Muscle of arm (tissue), 14 donors: ENCODE measurements at places on chromosomes 6 and 20.

GRCh38 chr6:14555804-14556203, 438.2 kb downstream of the CD83 start:
- no peak for DNase-seq

- peak; percentile 61 for DNase-seq
Measured at GRCh38 chr6:24836109-24836508, 37.4 kb upstream of the ARMH2 start.

DNA sequence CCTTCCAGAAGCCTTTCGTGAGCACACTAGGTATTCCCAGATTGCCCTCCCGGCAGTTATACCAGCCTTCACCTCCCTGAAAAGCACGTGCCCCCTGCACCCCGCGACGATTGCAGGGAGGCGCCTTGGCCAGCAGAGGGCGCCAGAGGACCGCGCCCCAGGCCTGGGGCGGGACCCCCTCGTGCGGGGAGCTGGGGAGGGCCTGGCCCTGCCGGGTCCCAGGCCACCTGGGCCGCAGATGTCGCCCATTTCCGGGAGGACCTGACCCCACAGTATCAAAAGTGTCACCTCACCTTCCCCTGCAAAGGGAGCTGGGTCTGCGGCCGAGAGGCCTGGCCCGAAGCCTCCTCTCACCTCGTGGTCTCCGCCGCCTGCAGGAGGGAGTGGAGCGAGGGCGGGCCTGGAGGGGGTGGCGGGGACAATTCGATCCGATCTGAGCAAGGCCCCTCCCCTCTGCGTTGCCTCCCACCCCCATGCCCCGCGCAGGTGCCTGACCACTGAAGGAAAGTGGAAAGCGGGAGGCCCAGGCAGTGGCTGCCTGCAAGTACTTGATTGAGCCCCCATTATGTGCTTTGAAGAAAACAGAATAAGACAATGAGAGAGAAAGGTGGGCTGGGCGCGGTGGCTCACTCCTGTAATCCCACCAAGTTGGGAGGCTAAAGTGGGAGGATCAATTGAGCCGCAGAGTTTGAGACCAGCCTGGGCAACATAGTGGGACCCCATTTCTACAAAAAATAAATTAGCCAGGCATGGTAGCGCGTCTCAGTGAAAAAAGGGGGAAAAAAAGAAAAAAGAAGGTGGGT, 3.5 kb upstream of the SNAI1 start:
- DNase-seq: no peak

GRCh38 chr6:44739181-44739580, 351.7 kb downstream of the CDC5L start:
- DNase-seq: no peak

- DNase-seq: no peak
Measured at GRCh38 chr6:121733234-121733633, 297.8 kb downstream of the GJA1 start.

DNA sequence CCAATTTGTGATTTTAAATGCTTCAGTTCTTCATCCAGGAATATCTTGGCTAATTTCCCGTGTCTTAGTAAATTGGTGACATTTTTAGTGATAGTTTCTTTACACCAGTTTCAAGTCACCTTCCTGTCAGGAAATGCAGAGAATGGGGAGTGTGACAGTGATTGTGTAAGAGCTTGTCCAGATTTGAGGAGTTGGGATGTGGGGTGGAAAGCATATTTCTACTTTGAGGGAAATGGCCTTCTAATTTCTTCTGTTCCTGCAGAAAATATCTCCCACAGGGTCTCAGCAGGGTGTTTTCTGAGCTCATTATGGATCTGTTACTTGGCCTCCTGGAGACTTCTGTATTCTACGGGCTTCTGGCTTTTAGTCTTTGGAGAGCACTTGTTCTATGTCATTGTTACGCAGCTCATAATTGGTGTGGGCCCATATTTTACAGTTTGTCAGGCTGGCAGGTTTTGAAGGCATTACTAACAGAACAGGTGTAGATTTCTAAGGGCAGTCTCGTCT, 65.6 kb downstream of the TMEM200A start:
- no peak for DNase-seq

GRCh38 chr6:40822619-40823018, 216.4 kb downstream of the UNC5CL start:
- DNase-seq: no peak

DNA sequence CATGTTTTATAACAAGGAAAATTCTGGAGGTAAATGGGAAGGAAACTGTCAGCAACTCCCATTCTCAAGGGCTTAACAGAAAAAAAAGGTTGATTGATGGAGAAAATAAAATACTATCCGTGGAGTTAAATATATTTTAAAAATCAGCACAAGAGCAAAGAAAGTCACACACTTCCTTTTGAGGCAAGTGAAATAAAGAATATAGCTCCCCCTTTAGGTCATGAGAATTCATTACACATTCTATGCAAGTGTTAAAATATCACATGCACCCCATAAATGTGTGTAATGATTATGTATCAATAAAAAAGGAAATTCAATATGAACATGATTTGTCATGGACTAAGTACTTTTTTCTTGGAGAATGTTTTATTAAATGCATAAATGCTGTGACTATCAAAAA, 349.2 kb downstream of the TPBG start:
- no peak for DNase-seq

DNA sequence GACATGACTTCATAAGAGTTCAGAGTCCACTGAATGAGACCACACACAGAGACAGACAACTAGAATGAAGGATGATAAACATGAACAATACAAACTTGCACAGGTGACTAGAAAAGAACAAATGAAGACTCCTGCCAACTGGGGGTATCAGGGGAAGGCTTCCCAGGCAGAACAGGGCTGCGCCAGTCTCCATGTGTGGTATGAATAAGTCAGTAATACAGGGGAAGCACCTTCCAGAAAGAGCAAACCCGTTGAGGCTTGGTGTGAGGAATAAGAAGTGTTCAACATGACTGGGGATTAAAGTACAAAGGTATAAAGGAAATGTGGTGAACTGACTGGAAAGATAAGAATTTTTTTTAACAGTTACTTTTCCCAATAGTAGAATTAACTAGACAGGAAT, 3.7 kb upstream of the SLC17A2 start:
- DNase-seq: no peak

- no peak for DNase-seq
Measured at GRCh38 chr6:170231293-170232185, 59.3 kb downstream of the DLL1 start.

GRCh38 chr6:139134817-139135577, at the start of gene HECA:
TSS of gene HECA (plus strand) at chr6:139135080. CDS start at chr6:139135397, 317 bp downstream.
- peak; percentile 96 for DNase-seq

DNA sequence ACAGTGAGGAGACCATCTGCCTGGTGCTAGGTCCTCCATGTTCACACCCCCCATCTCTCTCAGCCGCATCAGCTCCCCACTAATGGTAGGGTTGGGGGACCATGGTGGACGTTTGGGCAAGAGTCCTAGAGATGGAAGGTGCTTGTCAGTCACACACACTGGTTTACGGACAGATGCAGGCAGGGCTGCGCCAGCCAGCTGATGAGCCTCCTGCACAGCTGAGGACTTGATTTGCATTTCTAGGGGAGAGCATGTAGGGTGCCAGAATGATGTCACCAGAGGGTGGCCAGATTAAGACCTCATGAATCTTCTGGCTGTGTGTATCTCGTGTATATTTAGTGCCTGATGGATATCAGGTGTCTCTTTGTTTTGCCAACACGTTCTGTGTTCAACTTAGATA, 28.6 kb downstream of the CST8 start:
- no peak for DNase-seq

DNA sequence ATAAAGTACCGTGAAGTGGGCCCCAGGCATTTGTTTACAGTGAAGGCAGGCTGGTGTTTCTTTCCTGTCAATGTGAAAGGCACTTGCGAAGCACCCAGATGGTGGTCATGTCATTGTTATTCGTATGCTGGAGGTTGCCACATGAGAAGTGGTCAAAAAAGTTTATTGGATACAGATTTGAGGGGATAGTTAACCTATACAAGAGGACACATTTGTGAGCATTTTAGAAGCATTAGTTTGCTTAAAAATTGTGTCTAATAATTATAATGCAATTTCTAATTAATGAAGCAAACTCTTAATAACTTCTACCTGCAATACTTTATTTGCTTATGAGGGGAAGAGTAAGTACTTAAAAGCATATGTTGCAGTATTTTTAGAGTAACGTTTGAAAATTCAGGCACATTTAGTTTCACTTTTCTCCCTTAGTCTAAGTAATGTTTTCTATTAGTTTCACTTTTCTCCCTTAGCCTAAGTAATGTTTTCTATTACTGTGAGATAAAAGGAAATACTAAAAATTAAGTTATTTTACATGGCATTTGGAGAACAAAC, 120.7 kb upstream of the CLDN20 start:
- DNase-seq: peak; percentile 29

DNA sequence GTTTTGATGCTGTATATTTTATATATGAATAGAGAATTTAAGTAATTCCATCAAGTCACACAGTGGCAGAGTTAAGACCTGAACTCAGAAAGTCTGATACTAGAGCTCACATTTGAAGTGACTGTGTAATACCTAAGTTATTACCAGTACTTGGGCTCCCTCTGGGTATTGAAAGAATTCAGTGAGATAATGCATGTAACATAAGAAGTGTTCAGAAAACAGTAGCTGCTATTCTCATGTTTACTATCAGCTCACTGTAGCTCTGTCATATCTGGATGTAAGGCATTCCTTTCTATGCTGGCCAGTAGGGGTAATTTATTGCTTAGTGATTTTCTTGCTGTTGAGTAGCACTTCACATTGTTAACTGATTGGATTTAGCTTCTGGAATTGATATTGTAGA, 44.6 kb downstream of the NKX2-4 start:
- DNase-seq: no peak

GRCh38 chr6:34563513-34563870, 7.4 kb upstream of the SPDEF start:
- no peak for DNase-seq

- no peak for DNase-seq
Measured at GRCh38 chr6:142803032-142803431, 141.9 kb downstream of the HIVEP2 start.
